Pulmonary artery endothelial cell (primary cell): ENCODE measurements at places on chromosomes 1 and 21. TPM values are rescaled to one million over a fixed set of nuclear protein-coding genes. Genes with fewer than 3 reads are reported as not detected.

LIPI gene
- not detected in 2 replicates for total RNA-seq

TARDBP gene
- total RNA-seq, result 86.8 and 158 TPM in 2 replicates

PTPRU gene
- 2.8 and 3.8 TPM in 2 replicates for total RNA-seq

ADORA1 gene
- not detected in 2 replicates for total RNA-seq

AMPD1 gene
- total RNA-seq, result not detected in 2 replicates

UBE2G2 gene
- total RNA-seq, result 105 and 197 TPM in 2 replicates

SPATA1 gene
- total RNA-seq, result 0.66 and 0.95 TPM in 2 replicates

HAO2 gene
- not detected in 2 replicates for total RNA-seq

OR2T29 gene
- not detected in 2 replicates for total RNA-seq

FAM177B gene
- total RNA-seq, result not detected in 2 replicates

OR2L8 gene
- total RNA-seq, result not detected in 2 replicates

INSRR gene
- total RNA-seq, result not detected in 2 replicates

LCE1B gene
- not detected in 2 replicates for total RNA-seq

OR2T35 gene
- not detected in 2 replicates for total RNA-seq

AGMAT gene
- total RNA-seq, result 1.4 and 1.5 TPM in 2 replicates

NOL9 gene
- 22.2 and 34.1 TPM in 2 replicates for total RNA-seq

COP1 gene
- 54.2 and 62.0 TPM in 2 replicates for total RNA-seq

AVPR1B gene
- total RNA-seq, result not detected in 2 replicates

AKNAD1 gene
- not detected in 2 replicates for total RNA-seq

TARS2 gene
- total RNA-seq, result 14.4 and 36.2 TPM in 2 replicates

DRAM2 gene
- 25.5 and 66.1 TPM in 2 replicates for total RNA-seq

PDC gene
- total RNA-seq, result not detected in 2 replicates

HTR6 gene
- total RNA-seq, result not detected in 2 replicates

RHD gene
- total RNA-seq, result not detected in 2 replicates

FAM151A gene
- not detected in 2 replicates for total RNA-seq

BMP8B gene
- 0.07 and 0.21 TPM in 2 replicates for total RNA-seq

FALEC gene
- total RNA-seq, result 0.20 TPM in 1 of 2 replicates, not detected in the other
